CD4-positive, alpha-beta T cell (primary cell): ENCODE measurements at places on chromosomes 3 and 15.

DNA sequence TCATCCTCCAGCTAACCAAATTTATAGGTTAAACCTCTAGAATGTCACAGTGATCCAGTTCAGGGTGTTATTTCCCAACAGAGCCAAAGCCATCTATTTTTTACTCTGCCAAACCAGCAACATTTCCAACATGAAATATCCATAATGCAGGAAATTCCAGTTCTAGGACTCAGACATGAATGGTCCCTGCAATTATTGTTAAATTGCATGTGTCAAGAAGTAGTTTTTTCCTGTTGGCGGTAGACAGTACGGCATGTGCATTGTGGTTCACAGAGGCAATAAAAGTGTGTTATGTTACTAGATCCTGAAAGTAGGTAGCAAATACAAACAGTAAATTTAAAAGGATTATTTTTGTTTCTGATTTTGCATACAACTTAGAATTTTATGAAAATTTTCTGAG, 215.7 kb upstream of the THBS1 start:
- no peak overlapping the region for H3K27ac ChIP-seq
- DNase-seq = no peak
- no peaks in the 10 kb centered on the region for H3K36me3 ChIP-seq
- H3K4me3 ChIP-seq = no peak overlapping the region

GRCh38 chr3:141625506-141625905, 112.6 kb upstream of the RNF7 start:
- H3K27me3 ChIP-seq = no peaks in the 10 kb centered on the region
- no peaks in the 10 kb centered on the region for H3K36me3 ChIP-seq
- DNase-seq = no peak
- no peak overlapping the region for H3K4me3 ChIP-seq
- no peak overlapping the region for H3K27ac ChIP-seq

DNA sequence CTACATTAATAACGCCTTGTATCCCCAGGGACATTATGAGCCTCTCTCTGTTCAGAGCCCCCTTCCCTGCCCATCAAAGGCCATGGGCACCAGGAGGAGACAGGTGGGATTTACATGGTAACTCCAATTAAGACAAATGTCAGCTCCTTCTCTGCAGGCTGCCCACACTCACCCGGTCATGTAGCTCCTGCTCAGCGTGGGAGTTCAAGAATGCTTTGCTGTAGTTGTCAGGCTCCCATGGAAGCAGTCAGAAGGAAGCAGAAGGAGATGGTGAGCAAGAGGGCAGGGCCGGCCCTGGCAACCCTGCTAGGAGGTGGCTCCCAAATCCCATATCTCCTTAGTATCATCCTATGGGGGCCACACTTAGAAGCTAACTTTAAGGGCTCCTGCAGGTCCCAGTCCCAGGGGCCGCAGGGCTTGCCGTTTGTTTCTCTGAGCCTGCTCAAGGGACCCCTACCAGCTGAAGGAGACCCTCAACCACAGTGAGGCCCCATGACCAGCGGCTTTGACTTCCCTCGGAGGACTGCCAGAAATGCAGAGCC, 218.4 kb upstream of the TLE3 start:
- H3K27ac ChIP-seq = no peak overlapping the region
- H3K4me3 ChIP-seq = no peak overlapping the region
- no peak for DNase-seq

- H3K36me3 ChIP-seq = no peaks in the 10 kb centered on the region
- H3K4me1 ChIP-seq = no peaks in the 10 kb centered on the region
- H3K27me3 ChIP-seq = no peaks in the 10 kb centered on the region
- DNase-seq = no peak
Observed at GRCh38 chr3:187491371-187491770, 123.2 kb downstream of the RTP4 start.

DNA sequence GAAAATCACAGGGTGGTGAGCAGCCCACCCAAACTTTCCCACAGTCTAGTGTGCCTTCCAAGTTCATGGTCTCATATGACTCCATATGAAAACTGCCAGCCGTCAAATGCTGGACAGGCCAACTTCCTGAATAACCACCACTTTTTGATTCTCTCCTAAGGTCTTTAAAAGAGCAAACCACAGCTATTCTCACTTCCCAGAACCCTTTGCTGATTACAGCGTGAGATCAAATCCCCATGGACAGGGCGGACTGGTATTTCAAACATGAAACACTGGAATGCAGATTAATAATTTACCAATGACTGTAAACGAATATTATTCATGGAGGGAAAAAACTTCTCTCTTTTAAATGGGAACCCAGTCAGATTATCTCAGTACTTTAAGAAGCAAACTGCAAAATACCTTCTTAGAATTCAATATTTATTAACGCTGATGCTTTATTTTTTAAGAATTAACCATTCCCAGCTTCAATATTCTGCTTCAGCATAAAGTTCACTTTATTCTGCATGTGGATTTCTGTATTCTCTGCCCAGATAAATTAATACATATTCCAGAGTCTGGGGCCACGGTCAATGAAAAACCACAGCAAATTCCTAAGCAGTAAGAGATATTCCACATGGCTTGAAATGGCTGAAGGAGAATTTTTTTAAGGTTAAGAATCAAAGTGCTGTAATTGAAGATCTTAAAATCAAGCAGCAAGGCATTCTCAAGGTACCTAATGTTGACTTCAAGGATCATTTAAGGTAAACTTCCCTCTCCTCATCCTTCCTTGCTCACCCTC, 42.9 kb downstream of the MYO1E start:
- no peak overlapping the region for H3K27ac ChIP-seq
- H3K4me3 ChIP-seq = no peak overlapping the region
- H3K4me1 ChIP-seq = no peaks in the 10 kb centered on the region
- H3K27me3 ChIP-seq = no peaks in the 10 kb centered on the region
- DNase-seq = no peak
- no peaks in the 10 kb centered on the region for H3K36me3 ChIP-seq

GRCh38 chr15:93180128-93180527, 91.1 kb upstream of the RGMA start:
- H3K27ac ChIP-seq = no peak overlapping the region
- H3K36me3 ChIP-seq = no peaks in the 10 kb centered on the region
- H3K4me1 ChIP-seq = no peaks in the 10 kb centered on the region
- peaks cover 9% of the 10 kb centered on the region for H3K27me3 ChIP-seq

DNA sequence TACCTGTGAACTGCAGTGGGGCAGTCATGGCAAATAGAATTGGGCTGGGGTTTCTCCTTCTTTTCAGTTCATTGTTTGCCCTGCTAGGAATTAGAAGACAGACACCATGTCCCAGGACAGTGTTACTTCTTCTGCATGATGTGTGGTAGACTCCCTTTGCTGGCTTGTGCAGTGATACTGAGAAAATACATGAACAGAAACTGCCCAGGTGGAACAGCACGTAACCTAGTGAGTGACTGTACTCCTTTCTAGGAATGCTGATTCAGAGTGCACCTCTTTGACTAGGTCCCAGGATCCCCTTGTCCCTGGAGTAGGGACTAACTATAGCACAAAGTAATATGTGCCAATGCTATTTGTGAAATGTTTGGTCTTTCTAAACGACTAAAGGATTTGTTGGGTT, 10.7 kb upstream of the SLC22A13 start:
- H3K4me1 ChIP-seq = no peaks in the 10 kb centered on the region
- H3K36me3 ChIP-seq = peaks cover 46% of the 10 kb centered on the region
- no peaks in the 10 kb centered on the region for H3K27me3 ChIP-seq
- H3K27ac ChIP-seq = no peak overlapping the region
- H3K4me3 ChIP-seq = no peak overlapping the region

- no peak overlapping the region for H3K4me3 ChIP-seq
- H3K36me3 ChIP-seq = no peaks in the 10 kb centered on the region
- H3K4me1 ChIP-seq = peaks cover 45% of the 10 kb centered on the region
- DNase-seq = no peak
- no peak overlapping the region for H3K27ac ChIP-seq
- H3K27me3 ChIP-seq = no peaks in the 10 kb centered on the region
Observed at GRCh38 chr15:92822216-92823144, 77.6 kb upstream of the CHD2 start.

DNA sequence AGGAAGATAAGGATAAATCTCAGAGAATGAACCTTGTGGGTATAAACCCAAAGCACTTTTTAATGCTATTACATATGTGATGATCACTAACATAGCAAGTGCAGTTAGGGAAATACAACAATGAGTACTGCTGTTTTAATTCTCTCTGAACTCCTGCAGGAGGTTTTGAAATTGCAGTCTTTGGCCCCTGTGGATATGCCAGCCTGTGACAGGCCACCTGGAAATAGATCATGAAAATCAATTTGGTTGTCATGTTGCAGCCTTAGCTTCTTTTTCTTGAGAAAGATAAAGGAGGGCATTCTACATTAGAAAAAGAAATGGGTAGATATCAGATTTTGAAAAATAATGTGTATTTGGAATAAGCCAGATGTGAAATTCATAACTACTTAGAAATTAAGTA, 103.6 kb downstream of the RSRC1 start:
- no peaks in the 10 kb centered on the region for H3K27me3 ChIP-seq
- no peaks in the 10 kb centered on the region for H3K36me3 ChIP-seq
- no peak overlapping the region for H3K4me3 ChIP-seq
- no peak overlapping the region for H3K27ac ChIP-seq

- H3K36me3 ChIP-seq = no peaks in the 10 kb centered on the region
- no peak overlapping the region for H3K4me3 ChIP-seq
- no peaks in the 10 kb centered on the region for H3K27me3 ChIP-seq
- H3K4me1 ChIP-seq = no peaks in the 10 kb centered on the region
Observed at GRCh38 chr3:137217733-137218132, 259.9 kb downstream of the IL20RB start.

DNA sequence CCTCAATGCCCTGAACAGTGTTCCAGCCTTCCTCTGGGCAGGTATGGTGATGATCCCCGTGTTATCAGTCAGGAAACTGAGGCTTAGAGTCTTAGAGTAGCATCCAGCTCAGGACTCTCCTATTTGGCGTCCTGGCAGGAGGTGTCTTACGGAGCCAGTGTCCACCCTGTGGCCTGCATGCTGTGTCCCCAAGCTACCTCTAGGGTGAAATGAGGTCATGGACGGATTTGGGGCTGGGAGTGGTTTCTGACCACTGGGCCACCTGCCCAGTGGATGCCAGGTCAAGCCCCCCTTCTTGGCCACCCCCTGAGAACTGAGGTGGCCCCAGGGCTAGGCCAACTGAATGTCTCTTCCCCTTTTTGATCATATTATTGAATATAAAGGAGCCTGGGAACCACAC, 27.2 kb upstream of the SLC6A6 start:
- no peaks in the 10 kb centered on the region for H3K36me3 ChIP-seq
- no peak overlapping the region for H3K4me3 ChIP-seq
- no peak overlapping the region for H3K27ac ChIP-seq
- peaks cover 34% of the 10 kb centered on the region for H3K4me1 ChIP-seq
- DNase-seq = no peak
- H3K27me3 ChIP-seq = no peaks in the 10 kb centered on the region

DNA sequence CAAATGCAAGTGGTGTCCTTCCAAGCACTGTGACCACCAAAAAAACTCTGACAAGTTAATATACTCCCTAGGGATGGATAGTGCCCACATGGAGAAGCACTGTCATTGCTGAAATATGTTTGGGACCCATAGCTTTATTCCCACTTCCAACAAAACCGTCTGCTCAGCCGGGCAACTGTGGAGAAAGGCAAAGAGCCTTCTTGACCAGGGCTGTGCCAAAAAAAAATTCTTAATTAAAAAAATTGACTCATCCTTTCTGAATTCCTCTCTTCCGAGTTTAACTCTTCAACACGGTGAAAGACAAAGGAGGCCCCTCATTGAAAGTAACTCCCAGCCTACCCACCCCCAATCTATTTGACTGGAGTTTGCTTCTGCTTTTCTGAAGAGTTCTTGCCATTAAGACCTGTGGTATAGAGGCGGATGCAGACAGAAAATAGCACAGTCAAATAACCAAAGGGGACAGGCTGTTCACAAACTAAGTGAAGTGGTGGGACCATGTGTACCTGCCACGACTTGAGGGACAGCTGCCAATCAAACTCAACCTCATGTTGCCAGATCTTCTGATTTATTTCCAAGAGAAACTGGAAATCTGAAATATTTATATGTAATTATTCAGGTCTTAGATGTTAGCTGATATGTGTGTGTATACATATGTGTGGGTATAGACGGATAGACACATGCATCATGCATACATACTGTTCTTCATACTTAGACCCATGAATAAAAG, 135.4 kb upstream of the PFN2 start:
- no peak for DNase-seq
- H3K4me1 ChIP-seq = no peaks in the 10 kb centered on the region
- H3K27ac ChIP-seq = no peak overlapping the region
- no peak overlapping the region for H3K4me3 ChIP-seq

GRCh38 chr3:13411186-13411860, 8.8 kb downstream of the NUP210 start:
- H3K36me3 ChIP-seq = peaks cover 14% of the 10 kb centered on the region
- no peak overlapping the region for H3K27ac ChIP-seq
- no peaks in the 10 kb centered on the region for H3K27me3 ChIP-seq
- no peak overlapping the region for H3K4me3 ChIP-seq

GRCh38 chr3:188700501-188700900, 471.3 kb upstream of the TPRG1 start:
- H3K4me3 ChIP-seq = no peak overlapping the region
- H3K27me3 ChIP-seq = no peaks in the 10 kb centered on the region
- no peak for DNase-seq
- H3K4me1 ChIP-seq = no peaks in the 10 kb centered on the region

GRCh38 chr3:151537726-151538125, 76.9 kb upstream of the IGSF10 start:
- H3K4me3 ChIP-seq = no peak overlapping the region
- no peaks in the 10 kb centered on the region for H3K4me1 ChIP-seq
- DNase-seq = no peak
- H3K27ac ChIP-seq = no peak overlapping the region

- no peak overlapping the region for H3K27ac ChIP-seq
- H3K27me3 ChIP-seq = no peaks in the 10 kb centered on the region
- no peak for DNase-seq
- H3K36me3 ChIP-seq = no peaks in the 10 kb centered on the region
- no peak overlapping the region for H3K4me3 ChIP-seq
Observed at GRCh38 chr3:73148206-73148605, 86.7 kb downstream of the EBLN2 start.

- H3K27ac ChIP-seq = no peak overlapping the region
- H3K27me3 ChIP-seq = no peaks in the 10 kb centered on the region
- H3K36me3 ChIP-seq = no peaks in the 10 kb centered on the region
Observed at GRCh38 chr3:69710153-69710977, 28.9 kb upstream of the MITF start.

DNA sequence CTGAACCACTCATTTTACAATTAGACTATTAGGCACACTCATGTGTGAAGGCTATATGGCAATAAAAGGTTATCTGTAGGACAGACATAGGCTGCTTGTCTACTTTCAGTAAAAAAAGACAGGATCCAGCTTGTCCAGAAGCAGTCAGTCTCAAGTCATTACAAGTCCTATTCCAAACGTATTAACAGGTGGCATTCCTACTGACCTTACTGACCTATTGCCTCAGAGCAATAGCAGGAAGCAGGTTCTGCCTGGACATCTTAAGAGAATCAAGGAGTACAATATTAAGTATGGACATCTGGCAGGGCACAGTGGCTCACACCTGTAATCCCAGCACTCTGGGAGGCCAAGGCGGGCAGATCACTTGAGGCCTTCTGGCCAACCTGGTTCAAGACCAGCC, 7.0 kb downstream of the CMTM6 start:
- no peak overlapping the region for H3K27ac ChIP-seq
- DNase-seq = no peak
- H3K4me1 ChIP-seq = peaks cover 32% of the 10 kb centered on the region
- no peaks in the 10 kb centered on the region for H3K27me3 ChIP-seq

GRCh38 chr15:41585127-41586047, 26.4 kb downstream of the TYRO3 start:
- DNase-seq = peak; percentile 43
- peak overlapping the region; percentile 34 for H3K4me3 ChIP-seq
- H3K4me1 ChIP-seq = peaks cover 9% of the 10 kb centered on the region
- H3K36me3 ChIP-seq = no peaks in the 10 kb centered on the region
- H3K27ac ChIP-seq = no peak overlapping the region
- H3K27me3 ChIP-seq = peaks cover 22% of the 10 kb centered on the region
